ENCODE measurements at places on chromosomes 5 and 9.

- no peak for DNase-seq
Observed at GRCh38 chr5:131622633-131623032, 12.4 kb downstream of the RAPGEF6 start.

DNA sequence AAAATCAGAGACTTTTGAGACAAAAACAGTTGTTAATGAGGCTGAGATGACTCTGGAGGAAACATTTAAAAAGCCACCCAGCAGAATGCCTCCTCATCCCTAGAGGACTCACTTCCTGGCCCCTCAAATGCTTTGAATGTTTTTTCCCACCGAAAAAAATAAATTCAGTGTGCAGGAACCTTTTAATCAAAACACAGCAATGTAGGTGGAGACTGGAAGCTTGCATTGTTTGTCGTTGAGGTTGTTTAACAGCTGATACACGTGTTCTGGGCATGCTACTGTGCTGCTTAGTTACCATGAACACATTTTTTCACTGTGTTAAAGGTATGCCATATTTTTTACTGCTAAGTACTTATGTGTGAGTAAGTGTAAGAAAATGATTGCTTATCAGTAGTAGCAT, 65.7 kb upstream of the ADCY2 start:
- DNase-seq, result no peak

- DNase-seq, result no peak
Observed at GRCh38 chr5:62589504-62589903, 10.9 kb downstream of the LRRC70 start.

DNA sequence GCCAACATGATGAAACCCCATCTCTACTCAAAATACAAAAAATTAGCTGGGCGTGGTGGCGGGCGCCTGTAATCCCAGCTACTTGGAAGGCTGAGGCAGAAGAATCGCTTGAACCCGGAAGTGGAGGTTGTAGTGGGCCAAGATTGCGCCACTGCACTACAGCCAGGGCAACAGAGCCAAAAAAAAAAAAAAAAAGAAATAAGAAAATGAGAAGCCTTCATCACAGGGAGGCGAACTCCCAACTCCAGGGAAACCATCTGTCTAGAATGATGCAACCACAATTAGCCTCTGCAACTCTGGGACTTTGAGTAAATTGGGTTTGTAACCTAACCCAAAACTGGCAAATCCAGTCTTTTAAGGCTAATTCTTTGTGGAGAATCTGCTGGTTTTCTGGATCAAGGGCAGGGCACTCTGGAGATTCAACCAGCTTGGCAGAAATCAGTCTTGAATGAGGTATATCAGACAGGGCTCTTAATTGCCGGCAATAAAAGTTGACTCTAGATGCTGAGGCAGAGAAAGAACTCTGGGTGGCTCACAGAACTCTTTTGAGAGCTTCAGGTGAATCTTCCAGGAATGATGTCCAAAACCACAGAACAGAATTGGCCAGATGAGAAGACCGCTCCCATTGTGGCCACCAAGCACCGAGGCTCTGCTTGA, 9.9 kb downstream of the S100Z start:
- no peak for DNase-seq

DNA sequence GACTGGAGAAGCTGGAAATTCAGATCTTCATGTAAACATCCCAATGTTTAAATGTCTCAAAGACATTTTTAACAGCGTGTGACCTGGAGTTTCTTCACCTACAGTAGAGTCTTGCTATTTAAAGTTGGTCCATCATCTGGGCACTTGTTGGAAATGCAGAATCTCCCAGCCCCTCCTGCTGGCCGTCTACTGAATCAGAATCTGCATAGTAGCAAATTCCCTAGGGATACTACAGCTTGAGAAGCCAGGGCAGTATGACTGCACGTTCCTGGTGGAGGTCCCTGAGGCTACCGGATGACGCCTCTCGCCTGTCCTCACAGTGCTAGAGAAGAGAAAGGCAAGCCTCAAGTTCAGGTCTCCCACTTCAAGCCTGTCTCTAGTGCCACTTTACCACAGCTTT, 15.7 kb downstream of the SAP30L start:
- DNase-seq, result no peak

DNA sequence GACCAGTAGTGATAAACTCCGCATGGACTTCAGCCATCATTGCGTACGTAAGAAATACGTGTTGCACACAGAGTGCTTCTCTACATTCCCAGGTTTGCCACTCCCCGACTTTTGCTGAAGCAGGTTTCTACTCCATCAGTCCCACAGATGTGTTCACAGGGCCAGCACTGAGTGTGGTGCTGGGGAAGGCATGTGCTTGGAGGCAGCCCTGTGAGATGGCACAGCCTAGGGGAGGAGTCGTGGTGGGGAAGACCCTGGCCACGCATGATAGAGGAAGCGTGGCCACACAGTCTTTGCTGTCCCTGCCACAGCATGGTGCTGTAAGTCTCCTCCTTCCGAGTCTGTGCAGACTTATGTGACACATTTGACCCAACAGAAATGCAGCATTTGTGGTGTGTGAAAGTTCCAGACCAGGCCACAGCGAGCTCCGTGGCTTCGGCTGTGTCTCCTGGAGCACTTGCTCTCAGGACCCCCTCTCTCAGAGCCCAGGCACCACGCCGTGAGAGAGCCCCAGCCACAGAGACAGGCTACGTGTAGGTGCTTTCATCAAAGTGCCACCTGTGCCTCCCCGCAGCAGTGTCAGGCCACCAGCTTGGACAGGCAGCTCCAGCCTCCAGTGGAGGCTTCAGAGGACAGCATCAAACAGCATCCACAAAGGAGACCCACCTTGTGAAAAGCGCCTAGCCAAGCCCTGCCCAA, 197.8 kb downstream of the AUH start:
- DNase-seq, result no peak

- DNase-seq, result no peak
Observed at GRCh38 chr5:129912601-129913255, 8.5 kb downstream of the CHSY3 start.

GRCh38 chr9:4243877-4244812, 55.7 kb downstream of the GLIS3 start:
- no peak for DNase-seq

GRCh38 chr5:9833871-9834270, 203.7 kb upstream of the TAS2R1 start:
- DNase-seq, result no peak

DNA sequence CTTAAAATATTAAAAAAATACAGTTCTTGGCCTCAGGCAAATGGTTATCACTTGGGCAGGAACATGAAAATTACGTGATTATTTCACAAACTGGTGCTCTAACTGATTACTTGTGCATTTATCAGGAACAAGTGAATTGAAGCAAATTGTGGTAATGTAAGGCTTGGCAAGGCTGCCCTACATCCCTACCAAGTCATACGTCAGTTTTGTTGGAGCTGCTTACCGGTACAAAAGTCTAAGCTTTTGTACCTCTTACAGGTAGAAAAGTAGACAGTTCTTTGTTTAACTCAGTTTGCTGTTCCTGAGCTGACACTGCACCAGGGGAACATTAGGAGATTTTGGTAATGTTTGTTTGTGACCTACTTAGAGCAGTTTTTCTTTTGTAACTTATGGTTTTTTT, 2.2 kb downstream of the G3BP1 start:
- DNase-seq, result no peak

DNA sequence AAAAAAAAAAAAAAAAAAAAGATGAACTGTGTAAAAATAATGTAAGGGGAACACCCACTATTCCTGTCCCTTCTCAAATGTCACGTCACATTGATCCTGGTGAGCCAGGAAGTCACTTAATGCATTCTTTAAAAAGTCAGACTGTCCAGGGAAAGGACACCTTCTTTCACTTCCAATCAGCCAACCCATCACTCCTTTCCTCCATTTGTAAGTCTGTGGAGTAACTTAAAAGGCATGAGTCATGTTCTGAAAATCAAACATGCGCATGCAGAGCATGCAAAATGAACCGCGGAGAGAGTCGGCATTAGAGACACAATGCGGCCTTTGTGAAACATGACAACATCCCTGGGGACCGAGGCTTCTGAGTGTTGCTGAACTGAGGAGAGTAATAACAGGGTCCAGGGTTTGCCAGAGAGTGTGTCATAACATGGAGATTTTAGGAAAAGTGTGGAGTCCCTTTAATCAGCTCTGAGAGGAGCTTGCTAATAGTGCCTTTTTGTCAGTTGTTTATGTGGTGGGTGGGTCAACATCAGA, 77.6 kb upstream of the SEMA6A start:
- peak; percentile 77 for DNase-seq

DNA sequence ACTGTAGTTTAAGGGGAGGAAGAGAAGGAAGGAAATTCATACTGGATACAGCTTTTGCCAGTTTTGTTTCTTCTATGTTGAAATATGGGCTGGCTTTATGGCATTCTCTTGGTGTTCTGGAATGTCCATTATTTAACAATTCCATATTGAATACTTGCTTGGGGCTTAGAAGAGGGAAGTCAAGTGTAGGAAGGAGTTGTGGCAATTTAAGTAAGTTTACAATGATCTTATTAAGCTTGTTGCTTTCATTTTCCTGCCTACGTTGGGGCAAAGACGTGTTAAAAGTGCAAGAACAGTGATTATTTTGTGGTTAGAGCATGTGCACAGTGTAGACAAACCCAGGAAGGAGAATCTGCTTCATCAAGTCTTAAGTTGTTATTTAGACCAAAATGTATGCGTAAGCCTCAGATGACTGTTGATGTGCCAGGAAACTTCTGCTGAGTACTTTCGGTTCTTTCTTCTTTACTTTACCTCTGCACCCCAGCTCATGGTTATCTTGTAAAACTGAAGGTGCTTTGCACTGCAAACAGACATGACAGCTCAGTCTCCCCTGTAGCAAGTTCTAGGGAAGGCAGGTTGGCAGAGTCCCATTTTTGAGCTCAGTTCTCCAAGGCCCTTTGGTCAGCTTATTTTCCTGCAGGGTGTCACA, 75.8 kb downstream of the F2RL2 start:
- no peak for DNase-seq

GRCh38 chr5:90878549-90879196, 320.1 kb downstream of the ADGRV1 start:
- no peak for DNase-seq

- DNase-seq, result no peak
Observed at GRCh38 chr5:152058267-152058666, 133.6 kb upstream of the GLRA1 start.

GRCh38 chr9:114387680-114388356, at the start of gene AKNA:
Gene AKNA, minus strand, starts transcription at chr9:114387982. Its CDS starts 6,649 bp downstream, at chr9:114381333.
- DNase-seq, result no peak

GRCh38 chr9:83191154-83191553, 128.2 kb upstream of the RASEF start:
- DNase-seq, result no peak

DNA sequence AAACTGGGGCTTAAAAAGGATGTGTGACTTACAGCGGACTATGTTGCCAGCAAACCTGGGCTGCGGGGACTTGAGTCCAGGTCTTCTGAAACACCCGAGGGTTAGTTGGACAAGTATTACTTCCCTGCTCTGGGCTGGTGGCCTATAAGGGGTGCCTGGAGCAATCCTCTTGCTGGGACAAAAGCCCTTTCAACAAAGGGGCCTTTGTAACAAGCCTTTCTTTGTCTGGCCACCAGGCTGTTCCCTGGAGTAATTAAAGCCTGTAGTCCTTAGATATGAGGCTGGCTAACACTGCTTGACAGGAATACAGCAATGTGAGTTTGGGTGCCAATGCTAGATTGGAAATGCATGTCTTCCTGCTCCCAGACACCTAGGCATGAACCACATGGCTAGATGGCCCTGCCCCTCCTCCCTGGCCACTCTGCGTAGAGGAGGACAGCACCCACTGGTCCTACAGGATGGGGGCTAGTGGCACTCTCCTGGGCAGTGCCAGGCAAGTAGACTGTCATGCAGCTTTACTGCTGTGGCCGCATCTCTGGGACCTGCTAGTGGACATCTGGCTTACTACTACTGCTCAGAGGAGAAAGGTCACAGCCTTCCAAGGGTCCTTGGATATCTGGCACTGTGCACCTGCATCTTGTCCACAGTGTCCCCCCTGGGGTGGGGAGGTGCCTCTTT, 343.1 kb downstream of the ZSWIM6 start:
- DNase-seq, result no peak

DNA sequence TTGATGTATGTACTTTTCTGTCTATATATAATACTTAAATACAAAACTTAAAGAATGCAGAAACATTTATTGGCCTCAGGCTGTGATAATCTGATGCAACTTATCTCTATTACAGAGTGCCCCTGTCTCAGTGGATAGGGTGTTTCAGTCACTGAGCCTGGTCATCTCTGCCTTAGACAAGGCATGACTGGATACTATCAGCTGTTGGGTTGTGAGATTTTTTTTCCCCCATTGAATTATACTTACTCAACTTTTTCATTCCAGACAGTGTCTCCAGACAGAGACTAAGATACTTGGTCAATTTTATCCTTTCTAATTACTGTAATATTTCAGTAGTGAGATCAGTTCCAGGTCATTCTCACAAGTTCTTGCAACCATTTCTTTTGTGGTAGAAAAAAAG, 26.7 kb downstream of the XRCC4 start:
- no peak for DNase-seq

GRCh38 chr9:35790385-35791296, 750 bp upstream of the NPR2 start:
- peak; percentile 66 for DNase-seq

DNA sequence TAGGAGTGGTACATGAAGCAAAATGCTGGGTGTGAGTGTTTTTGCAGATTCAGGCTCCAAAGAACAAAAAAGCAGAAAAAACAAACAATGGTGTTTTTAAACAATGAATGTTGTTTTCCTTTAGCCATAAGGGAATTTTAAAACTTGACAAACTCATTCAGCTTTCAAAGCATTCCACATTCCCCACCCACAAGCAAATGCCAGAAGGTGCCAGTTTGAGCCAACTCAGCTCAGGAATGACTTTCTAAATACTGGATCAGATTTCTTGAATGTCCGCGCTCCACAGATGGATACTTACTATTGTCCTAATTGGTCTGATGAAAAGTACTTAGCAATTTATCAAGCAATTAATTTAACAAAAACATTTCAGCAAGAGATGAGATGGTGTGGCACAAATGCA, 12.9 kb upstream of the MOB3B start:
- DNase-seq, result no peak

DNA sequence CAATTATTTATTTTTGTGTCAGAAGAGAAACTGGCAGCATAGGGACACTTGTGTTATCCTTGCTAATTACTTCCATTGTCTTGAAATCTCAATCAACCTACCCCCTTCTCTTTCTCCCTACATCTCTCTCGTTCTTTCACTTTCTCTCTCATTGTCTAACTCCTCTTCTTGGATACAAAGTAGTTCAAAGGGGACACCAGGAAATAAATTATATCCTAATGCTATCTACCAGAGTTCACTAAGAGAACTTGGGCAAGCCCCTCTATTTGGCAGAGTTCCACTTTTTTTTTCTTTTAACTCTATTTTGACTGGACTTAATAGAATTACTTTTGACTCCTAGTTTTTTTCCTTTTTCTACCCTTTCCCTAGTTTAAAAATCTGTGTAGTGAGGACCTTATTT, 102.2 kb downstream of the MEF2C start:
- DNase-seq, result no peak

DNA sequence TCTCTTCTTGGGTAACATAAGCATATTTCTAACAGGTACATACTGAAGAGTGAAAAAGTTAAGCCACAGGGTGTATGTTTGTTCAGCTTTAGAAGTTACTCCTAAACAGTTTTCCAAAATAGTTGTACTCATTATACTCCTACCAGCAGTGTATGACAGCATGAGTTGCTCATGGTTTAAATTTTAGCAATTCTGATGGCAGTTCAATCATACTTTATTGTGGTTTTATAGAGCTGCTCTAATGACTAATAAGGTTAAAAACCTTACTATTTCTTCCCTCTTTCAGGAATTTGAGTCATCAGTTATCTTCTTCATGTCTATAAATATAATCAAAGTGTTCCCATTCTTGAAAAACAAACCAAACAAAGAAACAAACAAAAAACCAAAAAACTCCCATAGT, 81.5 kb downstream of the CAAP1 start:
- no peak for DNase-seq
